ENCODE measurements at places on chromosomes 16 and 17.

DNA sequence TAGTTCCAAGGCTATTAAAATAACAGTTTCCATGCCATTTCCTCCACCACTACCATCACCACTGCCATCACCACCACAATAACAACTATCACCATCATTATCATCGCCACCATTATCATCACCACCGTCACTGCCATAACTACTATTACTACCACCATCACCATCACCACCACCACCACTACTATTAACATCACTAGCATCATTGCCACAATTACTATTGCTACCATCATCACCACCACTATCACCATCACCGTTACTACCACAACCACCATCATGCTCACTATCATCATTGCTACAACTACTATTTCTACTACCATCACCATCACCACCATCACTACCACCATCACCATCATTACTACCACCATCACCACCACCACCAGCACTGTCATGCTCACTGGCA lies 185.9 kb upstream of the MAF start:
- no peak for DNase-seq

GRCh38 chr17:32926183-32926582 lies 1.8 kb upstream of the TMEM98 start:
- DNase-seq = no peak

DNA sequence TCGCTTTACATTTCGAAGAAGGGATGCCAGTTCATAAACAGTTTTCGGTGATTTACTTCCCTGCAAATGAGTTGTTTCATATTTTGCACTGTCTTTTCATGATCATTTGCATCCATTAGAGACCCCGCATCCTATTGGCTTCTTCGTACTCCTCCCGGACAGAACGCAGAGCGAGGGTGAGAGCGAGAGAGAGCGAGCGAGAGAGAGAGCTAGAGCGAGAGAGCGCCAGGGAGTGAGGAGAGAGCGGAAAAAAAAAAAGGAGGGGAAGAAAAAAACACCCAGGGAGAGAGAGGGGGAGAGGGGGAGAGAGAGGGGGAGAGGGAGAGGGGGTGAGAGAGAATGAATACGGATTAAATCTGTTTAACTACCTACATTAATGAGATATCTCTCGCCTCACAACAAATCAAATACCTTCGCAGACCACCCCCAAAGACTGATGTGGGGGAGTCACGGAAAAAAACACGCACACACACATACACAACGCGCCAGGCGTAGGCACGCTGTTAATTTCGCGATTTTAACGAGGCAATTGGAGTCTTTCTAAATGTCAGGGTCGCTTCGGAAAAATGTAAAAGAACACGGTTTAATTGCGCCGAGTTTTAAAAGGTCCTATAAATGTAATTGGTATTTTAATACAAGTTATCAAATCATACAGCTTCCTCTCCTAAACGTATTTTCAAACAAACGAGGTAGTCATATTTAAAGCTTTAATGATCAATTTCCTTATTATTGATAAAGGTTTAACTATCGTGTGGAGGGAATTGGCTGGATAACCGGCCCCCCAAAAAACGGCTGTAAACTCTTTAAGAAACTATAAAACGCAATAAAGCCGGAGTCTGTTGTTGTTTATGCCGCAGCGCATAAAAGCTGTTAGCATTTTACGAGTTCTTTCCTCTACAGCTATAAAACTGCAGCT lies at the start of gene HOXB8:
Gene HOXB8, minus strand, starts transcription at position 246 of the 916 bp plus-strand sequence. CDS start 588 bp downstream, outside the sequence.
- no peak for DNase-seq

DNA sequence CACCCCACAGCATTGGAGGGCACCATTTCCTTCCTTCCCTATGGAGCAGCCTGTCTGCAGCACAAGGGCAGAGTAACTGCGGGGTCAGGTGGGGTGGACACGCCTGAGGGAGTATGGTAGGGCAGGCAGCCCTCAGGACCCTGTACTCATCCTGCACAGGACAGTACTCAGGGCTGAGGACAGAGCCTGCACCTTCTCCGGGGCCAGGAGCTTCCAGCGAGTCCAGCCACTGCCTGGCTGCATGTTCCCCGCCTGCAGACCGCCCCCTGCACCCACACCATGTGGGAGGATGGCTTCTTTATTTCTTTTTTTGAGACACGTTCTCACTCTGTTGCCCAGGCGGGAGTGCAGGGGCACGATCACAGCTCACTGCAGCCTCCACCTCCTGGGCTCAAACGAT lies 47.6 kb upstream of the CDC42EP4 start:
- DNase-seq = no peak

- no peak for DNase-seq
These were observed 25.8 kb downstream of the HLF start for GRCh38 chr17:55290492-55291113.

DNA sequence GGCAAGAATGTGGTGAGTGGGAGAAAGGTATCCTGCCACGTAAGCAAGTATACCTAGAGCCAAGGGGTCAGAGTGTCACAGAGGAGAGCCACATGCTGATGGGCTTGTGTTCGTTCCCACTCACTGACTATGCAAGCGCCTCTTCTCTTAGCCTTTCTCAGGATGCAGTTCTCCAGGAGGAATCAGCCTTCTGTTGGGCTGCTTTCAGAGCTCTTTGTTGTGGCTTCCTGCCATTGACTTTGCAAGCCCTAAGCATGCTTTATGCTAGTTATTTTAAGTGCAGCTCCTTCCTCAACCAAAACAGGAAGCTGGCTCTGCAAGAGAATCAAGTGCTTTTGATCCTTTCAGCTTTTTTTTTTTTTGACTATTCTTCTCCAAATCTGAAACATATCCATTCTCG lies 66.6 kb downstream of the SIAH1 start:
- DNase-seq = no peak

DNA sequence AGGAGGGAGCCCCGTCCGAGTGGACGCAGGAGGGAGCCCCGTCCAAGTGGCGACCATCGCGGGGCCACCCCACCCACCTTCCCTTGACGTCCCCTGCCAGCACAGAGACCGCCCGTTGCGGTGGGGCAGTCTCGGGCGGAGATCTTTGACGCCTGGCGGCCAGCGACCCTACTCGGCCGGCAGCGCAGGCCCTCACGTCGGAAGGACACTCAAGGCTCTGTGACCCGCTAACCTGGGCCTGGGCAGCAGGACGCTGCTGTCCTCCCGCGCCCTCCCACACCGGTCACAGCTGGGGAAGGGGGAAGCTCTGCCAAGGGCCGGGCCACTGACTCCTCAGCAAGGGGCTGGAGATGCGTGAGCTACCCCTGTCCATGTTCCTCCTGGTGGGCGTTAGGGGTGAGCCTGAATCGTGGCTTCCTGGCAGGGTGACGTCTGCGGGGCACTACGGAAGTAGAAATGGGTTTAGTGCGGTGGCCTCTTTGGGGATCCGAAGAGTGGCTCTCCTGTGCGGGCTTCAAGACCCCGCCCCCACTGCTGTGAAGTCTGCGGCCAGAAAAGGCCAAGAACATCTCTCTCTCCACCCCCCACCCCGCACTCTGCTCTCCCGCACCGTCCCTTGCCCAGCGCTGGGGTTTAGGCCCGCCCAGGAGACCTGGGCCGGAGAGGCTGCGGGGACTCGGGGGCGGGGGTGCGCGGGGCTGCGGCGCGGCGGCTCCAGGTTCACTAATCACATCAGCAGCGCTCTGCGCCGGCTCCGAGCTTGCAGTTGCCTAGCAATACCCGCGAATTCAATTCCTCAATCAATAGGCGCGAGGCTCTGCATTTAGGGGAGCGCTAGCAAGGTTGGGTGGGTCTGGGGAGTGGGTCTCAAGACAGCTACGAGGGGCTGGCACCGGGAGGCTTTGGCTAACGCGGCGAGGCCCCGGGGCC lies 5.8 kb downstream of the CBX8 start:
- DNase-seq = no peak

DNA sequence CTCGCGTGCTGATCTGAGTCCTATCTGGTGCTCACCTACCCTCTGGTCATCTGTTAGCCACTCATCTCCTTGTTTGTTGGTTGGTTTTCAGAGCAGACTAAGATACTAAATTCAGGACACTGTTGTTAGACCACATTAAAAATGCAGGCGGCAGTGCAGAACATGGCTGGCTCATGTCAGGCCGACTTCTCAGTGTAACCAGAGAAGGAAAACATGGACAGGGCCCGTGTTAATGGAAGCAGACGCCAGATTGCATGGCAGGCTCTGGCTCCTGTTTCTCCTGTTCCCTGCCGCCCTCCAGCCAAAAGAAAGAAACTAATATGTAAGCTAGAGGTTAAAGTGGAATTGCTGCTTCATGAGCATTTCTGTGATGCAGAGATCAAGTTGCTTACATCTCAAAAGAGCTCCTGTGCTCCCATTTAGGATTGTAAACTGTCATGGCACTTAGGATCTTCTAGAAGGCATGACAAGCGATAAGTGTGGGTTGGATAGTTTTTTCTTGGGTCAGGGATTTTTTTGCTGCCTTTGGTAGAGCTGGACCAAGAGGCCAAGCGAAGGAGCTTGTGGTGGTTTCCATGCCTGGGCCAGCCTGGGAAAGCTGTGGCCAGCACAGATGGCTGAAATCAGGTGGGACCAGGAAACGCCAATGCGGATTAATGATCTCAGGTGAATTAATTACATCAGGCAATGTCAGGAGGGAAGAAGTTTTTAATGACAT lies 56.1 kb downstream of the YPEL2 start:
- peak; percentile 65 for DNase-seq

DNA sequence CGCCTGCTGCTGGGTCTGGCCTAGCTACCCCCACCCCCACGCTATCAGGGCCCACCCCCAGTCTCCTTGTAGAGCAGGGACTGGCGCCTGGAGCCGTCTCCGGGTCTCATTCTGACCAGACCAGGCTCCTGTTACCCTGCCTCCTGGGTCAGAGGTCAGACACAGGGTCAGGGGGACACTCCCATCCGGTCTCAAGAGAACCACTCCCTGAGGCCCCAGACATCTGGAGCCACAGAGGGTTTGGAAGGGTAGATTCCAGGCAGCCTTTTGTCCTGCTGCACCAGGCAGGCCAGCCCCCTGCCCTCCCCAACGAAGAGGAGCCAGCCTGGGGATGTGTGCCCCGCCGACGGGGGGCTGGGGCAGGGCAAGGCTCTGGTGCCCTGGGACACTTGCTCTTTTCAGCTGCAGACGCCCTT lies 944 bp upstream of the WFIKKN1 start:
- no peak for DNase-seq

- no peak for DNase-seq
These were observed 8.8 kb downstream of the MYCBPAP start for GRCh38 chr17:50517011-50517410.

DNA sequence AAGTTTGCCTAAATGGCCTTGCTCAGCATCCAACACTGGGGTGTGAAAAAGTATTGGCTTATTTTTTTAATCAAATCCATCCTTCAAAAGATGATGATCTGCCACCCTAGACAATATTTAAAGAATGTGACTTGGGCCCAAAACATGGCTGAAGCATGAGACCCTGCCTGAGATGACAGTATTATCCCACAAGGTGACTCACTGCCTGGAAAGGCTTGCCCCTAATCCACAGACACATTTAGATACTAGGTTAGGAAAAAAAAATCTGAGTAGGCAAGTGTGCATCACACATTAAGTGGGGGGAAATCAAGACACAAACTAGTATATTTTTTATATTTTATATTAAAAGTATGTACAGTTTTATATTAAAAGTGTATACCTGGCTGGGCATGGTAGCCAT lies 38.4 kb downstream of the TOM1L2 start:
- DNase-seq = no peak

DNA sequence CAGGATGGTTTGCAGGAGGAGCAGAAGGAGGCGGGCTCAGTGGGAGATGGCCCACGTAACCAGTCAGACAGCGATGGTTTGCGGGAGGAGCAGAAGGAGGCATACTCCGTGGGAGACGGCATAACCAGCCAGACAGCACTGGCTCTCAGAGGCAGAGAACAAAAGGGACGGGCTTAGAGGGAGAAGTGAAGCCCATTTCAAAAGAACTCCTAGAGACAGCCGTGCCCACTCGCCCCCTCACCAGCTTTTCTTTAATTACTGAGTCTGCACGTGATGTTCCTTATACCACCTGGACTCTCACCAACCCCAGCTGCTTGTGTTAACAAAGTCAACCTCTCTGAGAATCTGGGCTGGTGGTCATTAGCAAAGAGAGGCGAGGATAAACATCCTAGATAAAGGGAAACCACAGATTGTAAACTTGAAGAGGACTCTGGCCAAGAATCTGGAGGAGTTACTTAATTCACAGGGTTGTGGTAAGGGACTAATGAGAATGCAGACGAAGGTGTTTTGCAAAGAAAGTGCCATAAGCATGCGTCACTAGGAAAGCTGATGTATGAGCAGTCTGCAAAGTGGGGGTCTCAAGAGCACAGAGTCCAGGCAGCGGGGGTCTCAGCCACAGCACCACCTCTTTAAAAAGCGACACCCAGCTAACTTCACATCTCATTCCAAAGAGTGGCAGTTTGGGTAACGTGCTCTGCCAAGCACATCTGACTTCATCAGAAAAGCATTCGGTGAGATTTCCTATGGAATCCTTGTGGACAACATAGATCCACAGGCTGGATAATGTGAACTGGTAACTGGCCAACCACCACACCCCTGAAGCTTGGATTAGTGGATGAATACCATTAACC lies 51.7 kb downstream of the NXN start:
- peak; percentile 77 for DNase-seq

GRCh38 chr17:78672871-78673371 lies 95.7 kb upstream of the DNAH17 start:
- no peak for DNase-seq

GRCh38 chr17:40457964-40458791 lies 14.9 kb downstream of the IGFBP4 start:
- DNase-seq = no peak

- no peak for DNase-seq
These were observed 75.9 kb downstream of the HLF start for GRCh38 chr17:55340686-55341085.

- no peak for DNase-seq
These were observed 143.7 kb downstream of the ZNF18 start for GRCh38 chr17:11853321-11854151.

- DNase-seq = no peak
These were observed 12.1 kb downstream of the TBC1D26 start for GRCh38 chr17:15744074-15744676.

DNA sequence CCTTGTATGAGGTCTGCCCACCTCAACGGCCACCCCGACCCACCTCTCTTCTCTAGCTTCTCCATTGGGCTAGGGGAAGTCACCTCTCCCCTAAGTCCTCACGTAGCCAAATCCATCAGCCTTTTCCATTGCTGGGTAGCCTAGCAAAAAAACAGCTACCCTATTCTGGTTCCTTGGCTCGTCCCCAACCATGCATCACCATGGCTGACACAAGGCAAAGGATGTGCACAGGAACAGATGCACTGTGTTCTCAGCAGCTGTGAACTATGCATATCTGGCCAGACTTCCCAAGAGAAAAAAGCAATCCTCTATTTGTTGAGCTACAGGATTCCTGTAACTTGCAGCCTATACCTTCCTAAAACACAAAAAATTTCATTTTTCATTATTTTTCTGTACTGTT lies 22.0 kb upstream of the FLCN start:
- DNase-seq = no peak
